Activated CD4-positive, alpha-beta memory T cell treated with anti-CD3 and anti-CD28 coated beads for 36 hours (primary cell): ENCODE measurements at places on chromosomes 3 and 15. TPM values are rescaled to one million over a fixed set of nuclear protein-coding genes. Genes with fewer than 3 reads are reported as not detected.
A peak's percentile ranks its signal among the peaks of the same experiment; 100 is the strongest.

Gene GOLGA8S
- total RNA-seq = 0.05 TPM

Gene SLC27A2
- 24.3 TPM for total RNA-seq

Gene A4GNT
- total RNA-seq = not detected

- H3K4me3 ChIP-seq = no peak overlapping the region
- H3K27ac ChIP-seq = no peak overlapping the region
- H3K36me3 ChIP-seq = no peaks in the 10 kb centered on the region
Observed at GRCh38 chr15:57671636-57672035, 34.9 kb upstream of the POLR2M start.

GRCh38 chr3:149575961-149576564 lies 81.8 kb downstream of the WWTR1 start:
- peak; percentile 43 for DNase-seq
- peaks cover 38% of the 10 kb centered on the region for H3K4me1 ChIP-seq
- no peak overlapping the region for H3K27ac ChIP-seq
- H3K27me3 ChIP-seq = peaks cover 11% of the 10 kb centered on the region
- H3K36me3 ChIP-seq = no peaks in the 10 kb centered on the region

DNA sequence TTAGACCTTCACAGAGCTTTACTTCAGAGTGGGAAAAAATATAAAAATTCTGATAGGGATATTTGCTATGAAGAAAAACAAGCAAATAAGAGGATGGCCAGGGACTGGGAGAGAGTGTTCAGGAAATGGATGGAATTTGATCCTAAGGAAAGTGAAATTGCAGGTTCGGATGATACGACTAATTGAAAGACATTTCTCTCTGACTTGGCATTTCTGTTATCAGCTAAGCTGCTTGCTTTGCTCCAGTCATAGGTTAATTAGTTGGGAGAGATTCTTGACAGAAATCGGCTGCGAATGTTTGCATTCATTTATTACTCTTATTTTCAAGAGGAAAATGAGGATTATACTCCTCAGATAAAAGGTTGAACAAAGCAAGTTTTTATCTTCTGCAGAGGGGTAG lies 808.7 kb upstream of the NECTIN3 start:
- no peaks in the 10 kb centered on the region for H3K36me3 ChIP-seq
- no peaks in the 10 kb centered on the region for H3K4me1 ChIP-seq
- no peak overlapping the region for H3K27ac ChIP-seq

- H3K27ac ChIP-seq = peak overlapping the region; percentile 38
- H3K36me3 ChIP-seq = no peaks in the 10 kb centered on the region
- peaks cover 24% of the 10 kb centered on the region for H3K4me1 ChIP-seq
- peak; percentile 40 for DNase-seq
- H3K27me3 ChIP-seq = no peaks in the 10 kb centered on the region
Observed at GRCh38 chr3:15520185-15520584, 1.3 kb downstream of the COLQ start.

- peaks cover 15% of the 10 kb centered on the region for H3K36me3 ChIP-seq
- H3K27me3 ChIP-seq = peaks cover 2% of the 10 kb centered on the region
- H3K4me1 ChIP-seq = peaks cover 32% of the 10 kb centered on the region
- H3K27ac ChIP-seq = peak within 1 kb of the TSS; percentile 95
Observed at GRCh38 chr15:40569129-40569953, at the start of gene RPUSD2. Gene RPUSD2 (plus strand): TSS chr15:40569299. CDS start chr15:40569338, 39 bp downstream.

DNA sequence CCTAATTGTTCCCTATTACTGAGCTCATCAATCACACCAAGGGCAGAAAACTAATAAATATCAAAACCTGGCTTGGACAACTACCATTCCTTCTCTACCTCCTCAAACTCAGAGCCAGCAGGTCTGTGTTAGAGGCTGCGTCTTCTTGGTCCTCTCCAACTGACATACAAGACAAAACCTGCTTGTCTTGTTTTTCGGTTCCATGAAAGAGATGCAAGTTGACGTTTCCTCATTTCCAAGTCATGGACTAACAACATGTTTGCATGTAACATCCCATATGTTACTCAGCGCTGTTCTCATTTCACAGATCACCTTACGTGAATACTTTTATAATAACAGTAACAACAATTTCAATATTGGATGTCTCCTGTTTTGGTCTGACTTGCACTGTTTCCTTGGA lies 110.9 kb downstream of the LMLN start:
- no peak for DNase-seq
- peaks cover 22% of the 10 kb centered on the region for H3K4me1 ChIP-seq
- no peak overlapping the region for H3K4me3 ChIP-seq
- H3K27ac ChIP-seq = no peak overlapping the region
- peaks cover 4% of the 10 kb centered on the region for H3K27me3 ChIP-seq

DNA sequence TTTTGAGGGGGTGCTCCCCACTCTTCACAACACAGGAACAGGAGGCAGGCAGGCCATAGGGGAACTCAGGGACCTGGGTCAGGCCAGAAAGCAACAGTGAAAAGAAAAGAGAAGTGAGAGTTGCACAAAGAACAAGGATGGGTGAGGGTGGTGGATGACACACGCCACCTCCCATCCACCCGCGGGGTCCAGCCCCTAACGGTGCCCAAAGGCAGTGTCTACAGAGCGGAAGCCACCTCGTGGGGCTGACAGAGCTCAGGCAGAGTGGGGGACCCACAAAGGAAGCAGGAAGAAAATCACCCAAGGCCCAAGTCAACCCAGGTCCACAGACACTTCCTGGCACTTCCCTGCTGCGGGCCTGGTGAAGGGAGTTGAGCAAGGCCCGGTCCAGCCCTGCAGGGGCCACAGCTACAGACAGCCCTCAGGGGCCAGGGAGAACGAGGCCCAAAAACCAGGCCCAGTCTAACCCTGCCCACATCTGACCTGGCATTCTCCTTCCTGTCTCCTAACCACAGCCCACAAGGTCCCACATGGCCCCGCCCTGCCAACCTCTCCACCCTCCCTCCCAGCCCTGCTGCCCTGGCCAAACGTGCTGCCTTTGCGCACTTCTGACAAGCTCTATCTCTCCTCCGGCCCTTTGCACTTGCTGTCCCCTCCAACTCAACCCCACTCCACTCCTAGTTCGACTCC lies 5.9 kb downstream of the NUP210 start:
- peak; percentile 85 for DNase-seq
- H3K27ac ChIP-seq = peak overlapping the region; percentile 90
- H3K4me3 ChIP-seq = peak overlapping the region; percentile 67

DNA sequence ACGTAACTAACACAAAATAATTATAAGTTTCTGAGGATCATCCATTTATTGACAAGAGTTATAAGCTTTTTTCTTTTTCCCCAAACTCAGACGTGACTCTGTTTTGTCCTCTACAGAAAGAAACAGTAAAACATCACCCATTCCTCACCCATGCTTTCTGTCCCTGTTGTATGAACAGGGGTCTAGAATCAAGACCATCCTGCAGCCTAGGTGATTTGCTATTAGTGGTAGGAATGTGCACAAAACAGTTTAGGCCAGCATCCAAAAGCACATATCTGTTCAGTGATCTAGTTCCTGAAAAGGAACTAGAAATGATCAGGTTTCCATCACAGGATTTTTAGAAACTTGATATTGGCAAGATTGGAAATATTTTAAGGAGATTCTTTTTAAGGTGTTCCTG lies 527.6 kb downstream of the SOX2 start:
- H3K27me3 ChIP-seq = no peaks in the 10 kb centered on the region
- no peak overlapping the region for H3K4me3 ChIP-seq
- no peak for DNase-seq
- no peaks in the 10 kb centered on the region for H3K36me3 ChIP-seq
- H3K27ac ChIP-seq = no peak overlapping the region

DNA sequence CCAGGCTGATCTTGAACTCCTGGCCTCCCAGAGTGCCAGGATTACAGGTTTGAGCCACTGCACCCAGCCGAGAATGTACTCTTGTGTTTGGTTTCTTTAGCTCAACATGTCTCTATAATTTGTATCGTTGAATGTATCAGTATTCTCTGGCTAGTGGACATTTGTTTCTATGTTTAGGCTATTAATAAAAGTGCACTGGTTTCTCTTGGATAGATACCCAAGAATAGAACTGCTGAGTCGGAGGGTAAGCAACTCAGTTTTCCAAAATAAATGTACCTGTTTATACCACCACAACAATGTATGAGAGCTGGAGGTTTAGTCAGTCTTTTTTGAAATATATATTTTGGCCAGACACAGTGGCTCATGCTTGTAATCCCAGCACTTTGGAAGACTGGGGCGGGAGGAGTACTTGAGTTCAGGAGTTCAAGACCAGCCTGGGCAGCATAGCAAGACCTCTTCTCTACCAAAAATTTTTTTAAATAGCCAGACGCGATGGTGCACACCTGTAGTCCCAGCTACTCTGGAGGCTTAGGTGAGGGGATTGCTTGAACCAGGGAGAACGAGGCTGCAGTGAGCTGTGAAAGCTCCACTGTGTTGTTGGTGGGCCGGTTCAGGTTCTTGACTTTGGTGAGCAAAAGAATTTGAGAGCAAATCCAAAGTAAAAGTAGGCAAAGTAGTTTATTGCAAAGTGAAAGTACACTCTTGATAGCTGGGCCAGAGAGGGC lies 7.7 kb upstream of the IVD start:
- no peak overlapping the region for H3K4me3 ChIP-seq
- DNase-seq = no peak
- H3K4me1 ChIP-seq = peaks cover 22% of the 10 kb centered on the region

DNA sequence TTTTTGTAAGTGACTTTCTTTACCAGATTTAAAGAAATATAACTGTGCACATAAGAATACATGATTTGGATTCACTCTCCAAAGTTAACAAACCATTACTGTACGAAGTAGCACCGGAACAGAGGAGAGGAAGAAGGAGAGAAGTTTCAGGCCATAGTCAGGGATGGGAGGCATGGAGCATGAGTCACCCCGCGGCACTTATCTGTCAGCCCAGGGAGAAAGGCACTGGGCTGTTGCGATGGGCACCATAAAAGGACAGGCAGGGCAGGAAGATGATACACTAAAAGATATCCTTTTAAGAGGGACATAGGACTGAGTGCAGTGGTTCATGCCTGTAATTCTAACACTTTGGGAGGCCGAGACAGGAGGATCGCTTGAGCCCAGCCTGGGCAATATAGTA lies 37.0 kb downstream of the TTC23 start:
- no peak overlapping the region for H3K4me3 ChIP-seq
- H3K36me3 ChIP-seq = no peaks in the 10 kb centered on the region
- peaks cover 3% of the 10 kb centered on the region for H3K27me3 ChIP-seq
- no peak overlapping the region for H3K27ac ChIP-seq
- no peak for DNase-seq
- no peaks in the 10 kb centered on the region for H3K4me1 ChIP-seq

DNA sequence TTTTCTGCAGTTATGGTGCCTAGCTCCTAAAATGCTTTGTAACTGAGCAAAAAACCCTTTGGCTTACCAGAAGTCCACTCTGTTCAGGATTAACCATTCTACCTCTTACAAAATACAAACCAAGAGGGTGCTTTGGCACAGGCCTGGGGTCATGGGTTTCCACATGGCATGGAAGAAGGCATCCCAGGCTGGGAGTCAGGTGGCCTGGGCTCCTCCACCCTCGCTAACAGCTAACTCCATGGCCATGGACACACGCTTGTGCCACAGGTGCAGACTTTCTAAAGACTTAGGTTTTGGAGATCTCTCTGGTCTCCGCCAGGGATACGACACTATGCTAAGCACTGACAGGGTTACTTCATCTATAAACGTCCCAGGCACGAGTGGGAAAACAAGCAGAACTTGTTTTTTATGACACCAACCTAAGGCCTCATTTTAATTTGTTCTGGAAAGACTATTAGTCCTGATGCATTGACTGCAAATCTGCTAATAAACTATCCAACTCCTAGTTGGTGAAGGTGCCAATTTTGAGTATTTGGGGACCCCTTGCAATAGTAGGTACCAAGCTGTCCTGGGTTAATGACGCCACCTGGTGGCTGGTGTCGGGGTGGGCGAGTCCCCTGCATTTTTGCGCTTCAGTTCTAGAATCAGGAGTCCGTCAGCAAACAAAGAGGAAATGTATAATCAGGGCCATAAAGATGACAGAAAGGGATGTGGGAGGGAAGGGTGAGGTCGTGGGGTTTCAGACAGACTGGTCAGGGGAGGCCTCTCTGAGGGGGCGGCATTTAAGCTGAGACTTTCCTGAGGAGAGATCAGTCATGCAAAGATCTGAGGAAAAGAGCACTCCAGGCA lies 10.3 kb upstream of the ALDH1A3 start:
- no peaks in the 10 kb centered on the region for H3K36me3 ChIP-seq
- no peak overlapping the region for H3K4me3 ChIP-seq
- no peak overlapping the region for H3K27ac ChIP-seq

- no peaks in the 10 kb centered on the region for H3K36me3 ChIP-seq
- H3K27me3 ChIP-seq = no peaks in the 10 kb centered on the region
- H3K4me3 ChIP-seq = no peak overlapping the region
- H3K27ac ChIP-seq = no peak overlapping the region
- no peak for DNase-seq
Observed at GRCh38 chr3:173191611-173192010, 50.6 kb upstream of the SPATA16 start.

GRCh38 chr3:45148921-45149320 lies 2.7 kb upstream of the CDCP1 start:
- no peaks in the 10 kb centered on the region for H3K36me3 ChIP-seq
- no peak overlapping the region for H3K27ac ChIP-seq
- no peak overlapping the region for H3K4me3 ChIP-seq
- H3K4me1 ChIP-seq = peaks cover 7% of the 10 kb centered on the region

DNA sequence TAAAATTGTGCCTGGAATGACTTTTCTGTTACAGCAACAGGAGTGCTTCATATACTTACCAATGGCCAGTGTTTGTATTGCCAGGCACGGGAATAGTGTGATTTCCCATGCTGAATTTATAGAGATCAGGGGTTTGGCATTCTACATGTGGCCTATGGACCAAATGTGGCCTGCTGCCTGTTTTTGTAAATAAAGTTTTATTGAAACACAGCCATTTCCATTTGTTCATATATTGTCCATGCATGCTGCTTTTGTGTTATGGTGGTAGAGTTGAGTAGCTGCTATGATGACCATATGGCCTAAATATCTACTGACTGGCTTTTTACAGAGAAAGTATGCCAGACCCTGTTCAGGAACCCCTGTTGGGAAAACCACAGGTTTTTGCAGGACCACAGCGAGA lies 55.6 kb downstream of the SLCO3A1 start:
- H3K27me3 ChIP-seq = no peaks in the 10 kb centered on the region
- H3K27ac ChIP-seq = no peak overlapping the region
- no peak overlapping the region for H3K4me3 ChIP-seq
- H3K36me3 ChIP-seq = no peaks in the 10 kb centered on the region
- peaks cover 53% of the 10 kb centered on the region for H3K4me1 ChIP-seq

GRCh38 chr3:141375381-141376301 lies 7.3 kb downstream of the ZBTB38 start:
- H3K4me3 ChIP-seq = no peak overlapping the region
- peaks cover 3% of the 10 kb centered on the region for H3K36me3 ChIP-seq
- H3K4me1 ChIP-seq = peaks cover 78% of the 10 kb centered on the region
- peak overlapping the region; percentile 72 for H3K27ac ChIP-seq
- no peak for DNase-seq
- no peaks in the 10 kb centered on the region for H3K27me3 ChIP-seq

DNA sequence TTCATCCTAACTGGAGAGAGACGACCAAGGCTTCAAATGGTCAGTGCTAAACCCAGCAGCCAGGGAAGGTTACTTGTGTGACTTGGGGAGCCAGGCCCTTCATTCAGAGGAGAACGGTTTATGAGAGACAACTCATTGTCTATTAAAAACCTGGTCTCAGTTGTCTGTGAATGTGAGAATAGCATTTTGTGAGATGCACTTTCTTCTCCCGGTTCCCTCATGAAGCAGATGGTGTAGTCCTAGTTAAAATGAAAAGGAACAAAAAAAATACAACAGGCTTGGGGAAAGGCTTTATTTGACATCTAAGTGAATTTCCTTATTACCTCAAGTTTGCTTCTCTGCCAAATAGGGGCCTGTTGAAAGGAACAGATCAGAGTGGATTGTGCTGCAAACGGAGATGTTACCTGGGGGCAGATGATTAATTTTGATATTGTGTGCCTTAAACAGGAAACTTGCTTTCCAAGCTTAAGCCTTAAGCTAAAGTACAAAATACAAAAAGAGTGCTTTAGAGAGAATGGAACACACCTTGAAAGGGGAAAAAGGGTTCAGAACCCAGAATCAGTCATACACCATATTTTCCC lies 202.7 kb upstream of the BHLHE40 start:
- no peak for DNase-seq
- H3K27ac ChIP-seq = peak overlapping the region; percentile 91
- no peak overlapping the region for H3K4me3 ChIP-seq
- H3K4me1 ChIP-seq = peaks cover 37% of the 10 kb centered on the region
